ENCODE measurements at places on chromosomes 4 and X.
A peak's percentile ranks its signal among the peaks of the same experiment; 100 is the strongest.

GRCh38 chrX:124994404-124994803, 325.3 kb upstream of the TEX13C start:
- DNase-seq, result no peak

DNA sequence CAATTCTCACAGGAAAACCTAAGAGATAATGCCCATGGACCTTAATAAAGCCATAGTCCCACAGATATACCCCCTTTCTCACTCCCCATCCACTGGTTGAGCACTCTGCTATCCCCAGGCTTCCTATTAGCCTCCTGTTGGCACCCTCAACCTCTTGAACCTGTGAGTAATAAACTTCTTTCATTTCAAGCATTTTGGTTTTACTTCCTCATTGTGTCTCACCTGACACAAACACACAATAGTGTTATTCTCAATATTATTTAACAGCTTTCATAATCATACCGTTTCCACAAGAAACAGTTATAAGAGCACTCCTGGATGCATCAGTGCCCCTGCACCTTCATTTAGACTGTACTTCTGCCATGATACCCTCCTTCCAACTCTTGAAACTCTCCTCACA, 56.8 kb downstream of the TRPC5 start:
- DNase-seq, result no peak

GRCh38 chrX:153903991-153904957, at the start of gene AVPR2:
TSS of gene AVPR2 (plus strand) at chrX:153904673. CDS start at chrX:153905146, 473 bp downstream.
- DNase-seq, result peak; percentile 15

GRCh38 chrX:123964156-123964834, 2.8 kb downstream of the STAG2 start:
- no peak for DNase-seq

- no peak for DNase-seq
These were observed 2761.5 kb downstream of the ARAP2 start for GRCh38 chr4:33482773-33483172.

DNA sequence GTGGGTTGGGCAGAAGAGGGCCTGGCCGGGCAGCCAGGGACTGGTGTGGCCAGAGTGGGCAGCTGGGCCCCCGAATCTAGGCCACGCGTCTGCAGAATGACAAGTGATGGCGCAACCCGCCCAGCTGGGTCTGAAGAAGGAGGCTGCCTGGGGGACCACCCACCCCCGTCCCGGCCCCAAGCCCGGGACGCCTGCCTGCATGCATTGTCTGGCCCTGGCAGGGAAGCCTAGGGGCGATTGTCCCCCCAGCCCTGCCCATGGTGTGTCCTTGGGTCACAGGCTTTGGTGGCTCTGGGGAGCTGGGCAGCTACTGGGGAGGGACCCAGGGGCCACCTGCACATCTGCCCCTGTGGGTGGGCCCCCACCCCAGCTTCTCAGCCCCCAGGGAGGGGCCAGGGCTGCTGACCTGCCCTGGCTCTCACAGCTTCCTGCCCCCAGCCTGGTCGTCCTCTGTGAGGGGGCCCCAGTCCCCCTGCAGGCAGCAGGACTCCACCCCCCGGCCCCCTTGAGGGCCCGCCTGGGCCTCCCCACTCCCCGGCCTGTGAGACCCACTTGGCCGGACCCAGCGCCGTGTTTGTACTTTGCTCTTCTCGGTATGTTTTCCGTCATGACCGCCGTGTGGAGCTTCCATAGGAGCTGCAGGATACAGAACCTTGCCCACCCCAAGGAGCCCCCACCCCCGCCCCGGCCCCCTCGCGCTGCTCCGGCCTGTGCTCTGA, 4.9 kb downstream of the FGFR3 start:
- no peak for DNase-seq

DNA sequence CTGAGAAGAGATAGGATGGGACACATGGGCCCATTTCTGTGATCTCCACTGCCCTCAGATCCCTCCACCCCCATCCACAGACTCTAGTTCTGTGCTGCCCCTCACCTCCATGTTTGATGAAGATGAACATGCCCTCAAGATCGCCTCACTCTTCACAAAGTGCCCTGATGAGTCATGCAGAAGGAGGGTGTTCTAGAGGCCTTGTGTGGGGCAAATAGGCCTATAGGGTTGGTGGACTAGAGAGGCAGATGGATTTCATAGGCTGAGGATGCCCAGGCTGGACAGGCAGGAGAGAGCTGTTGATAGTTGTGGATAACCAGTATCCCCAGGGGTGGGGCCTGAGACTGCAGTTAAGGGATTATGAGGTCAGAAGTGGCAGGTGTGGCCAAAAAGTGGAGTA, at the start of gene CXorf65:
Gene CXorf65, minus strand, starts transcription at position 314 of the 400 bp plus-strand sequence. Its CDS starts 184 bp downstream, at position 130.
- DNase-seq, result peak; percentile 32

Measured in DND-41 (cell line).